ENCODE measurements at places on chromosomes 7 and 10. TPM values are rescaled to one million over a fixed set of nuclear protein-coding genes. Genes with fewer than 3 reads are reported as not detected.

The MAGI2 gene
- 1.6 TPM for total RNA-seq

The C10orf67 gene
- total RNA-seq = 1.3 TPM

The IFIT3 gene
- total RNA-seq = 7.2 TPM

DNA sequence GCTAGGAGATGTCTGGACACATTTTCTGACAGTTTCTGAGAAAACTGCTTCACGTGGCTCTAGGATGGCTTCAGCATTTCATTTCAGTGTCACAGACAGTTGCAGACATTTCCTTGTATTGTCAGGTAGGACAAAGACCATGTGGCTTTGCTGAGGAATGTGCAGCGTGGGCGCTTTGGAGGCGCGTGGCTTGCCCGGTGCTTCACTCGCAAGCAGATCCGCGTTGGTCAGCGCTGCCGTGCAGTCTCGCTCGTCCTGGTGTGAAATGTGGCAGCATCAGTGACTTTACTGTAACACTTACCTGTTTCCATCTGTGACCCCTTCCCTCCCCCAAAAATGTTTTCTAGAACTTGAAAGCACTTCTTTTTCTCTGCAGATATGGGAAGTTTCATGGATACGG is 340.5 kb downstream of the SDK1 start:
- DNase-seq = no peak

- DNase-seq = no peak
Measured at GRCh38 chr7:44967571-44968446, 11.0 kb downstream of the MYO1G start.

The CYP3A7 gene
- not detected for total RNA-seq

DNA sequence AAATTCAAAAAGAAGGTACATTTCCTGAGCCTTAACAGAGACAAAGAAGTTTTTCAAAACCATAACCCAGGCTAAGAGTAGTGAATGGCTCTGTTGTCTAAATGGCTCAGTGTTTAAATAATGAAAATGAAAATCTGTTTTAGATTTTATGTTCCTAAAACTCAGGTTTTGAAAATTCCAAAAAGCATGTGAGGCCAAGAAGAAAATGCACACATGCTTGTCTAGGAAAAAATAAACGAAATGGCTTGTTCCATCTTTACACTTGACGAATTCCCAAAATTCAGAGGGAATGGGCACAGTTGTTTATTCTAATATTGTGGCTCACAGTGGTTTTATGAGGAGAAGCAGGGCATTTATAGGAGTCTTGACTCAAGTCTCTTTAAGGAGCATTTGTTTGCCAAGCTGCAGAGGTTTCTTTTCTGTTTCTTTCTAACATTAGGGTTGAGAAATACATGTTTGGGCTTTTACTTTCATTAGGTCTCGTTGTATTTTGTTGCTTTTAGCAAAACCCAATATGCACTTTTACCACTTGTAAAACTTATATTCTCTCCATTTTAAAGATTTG is 527.6 kb upstream of the ANKRD30A start:
- DNase-seq = no peak

GRCh38 chr10:59176241-59177030 is at the start of gene PHYHIPL:
TSS of gene PHYHIPL (plus strand) at chr10:59176643. CDS start at chr10:59176854, 211 bp downstream.
- DNase-seq = no peak

GRCh38 chr7:138842111-138842510 is 44.1 kb upstream of the ATP6V0A4 start:
- DNase-seq = no peak

- DNase-seq = no peak
Measured at GRCh38 chr10:31034098-31034909, 2.6 kb upstream of the ZNF438 start.

- no peak for DNase-seq
Measured at GRCh38 chr7:115831371-115831770, 199.2 kb downstream of the TFEC start.

DNA sequence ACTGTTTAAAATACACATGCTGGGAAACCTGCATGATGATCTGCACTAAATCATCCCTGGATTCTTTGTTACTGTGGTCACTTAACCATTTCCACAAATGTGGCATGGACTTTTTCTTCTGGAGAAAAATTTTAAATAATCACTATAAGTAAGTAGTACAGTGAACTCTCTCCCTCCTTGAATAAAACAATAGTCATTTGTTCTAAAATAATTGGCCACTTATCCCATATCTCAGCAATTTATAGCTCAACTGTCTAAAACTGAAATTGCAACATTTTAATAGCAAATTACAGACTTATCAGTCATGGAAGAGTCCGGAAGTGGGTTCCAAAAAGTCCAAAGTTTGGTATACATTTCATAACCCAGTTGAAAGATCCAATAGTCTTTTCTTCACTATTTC is 90.9 kb downstream of the MTERF1 start:
- no peak for DNase-seq

The IFRD1 gene
- total RNA-seq = 89.4 TPM

DNA sequence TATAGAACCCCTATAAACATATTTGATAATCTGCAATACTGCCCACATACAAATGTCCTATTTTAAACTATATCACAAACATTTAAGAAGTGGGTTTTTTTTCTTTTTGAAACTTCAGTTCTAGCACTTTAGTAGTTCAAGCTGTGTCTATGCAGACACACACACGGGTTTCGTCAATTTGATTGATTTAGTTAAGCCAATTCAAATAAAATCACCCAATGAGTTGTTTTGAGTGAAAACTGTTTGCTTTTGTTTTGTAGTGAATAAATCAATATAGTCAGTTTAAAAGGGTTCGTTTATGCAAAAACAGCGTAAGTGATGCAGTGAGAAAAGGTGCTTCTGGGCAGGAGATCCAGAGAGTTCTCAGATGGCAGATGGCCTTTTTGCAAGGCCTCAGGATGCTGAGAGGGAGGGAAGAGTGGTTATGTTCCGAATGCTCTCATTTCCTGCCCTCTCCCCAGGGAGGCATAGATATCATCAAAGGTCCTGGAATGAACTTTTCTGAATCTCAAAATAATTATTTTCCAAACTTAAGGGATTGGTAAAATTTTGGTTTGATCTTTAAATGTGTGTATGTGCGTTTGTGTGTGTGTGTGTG is 102.7 kb downstream of the AGMO start:
- no peak for DNase-seq

- DNase-seq = no peak
Measured at GRCh38 chr10:53135213-53135896, 362.8 kb upstream of the MBL2 start.

The TMEM236 gene
- 0.20 TPM for total RNA-seq

- no peak for DNase-seq
Measured at GRCh38 chr10:28320090-28320489, 17.2 kb upstream of the MPP7 start.

The GATA3 gene
- total RNA-seq = 43.6 TPM

DNA sequence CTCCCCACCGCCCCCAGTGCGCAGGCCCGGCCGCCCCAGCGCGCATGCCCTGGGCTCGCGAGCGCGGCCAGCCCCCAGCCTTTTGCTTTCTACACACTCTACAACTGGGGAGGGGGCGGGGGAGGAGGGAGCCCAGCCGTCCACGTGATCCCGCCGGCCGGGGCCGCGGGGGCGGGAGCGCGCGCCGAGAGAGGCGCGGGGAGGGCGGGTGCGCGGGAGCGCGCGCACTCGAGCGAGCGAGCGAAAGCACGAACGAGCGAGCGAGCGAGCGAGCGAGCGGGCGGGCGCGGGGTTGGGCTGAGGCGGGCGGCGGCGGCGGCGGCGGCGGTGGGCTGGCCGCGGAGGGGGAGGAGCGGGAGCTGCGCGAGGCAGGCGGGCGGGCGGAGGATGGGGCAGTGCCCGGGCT is at the start of gene AUTS2:
Gene AUTS2 (plus strand): TSS at position 395 of the 406 bp plus-strand sequence. CDS start 1,179 bp downstream, outside the sequence.
- DNase-seq = no peak

The OR6B1 gene
- not detected for total RNA-seq
